T-helper 2 cell (primary cell): ENCODE measurements at places on chromosomes 4 and X.

GRCh38 chrX:15430076-15430475, 45.9 kb upstream of the VEGFD start:
- DNase-seq = no peak

GRCh38 chr4:171919314-171919713, 106.1 kb downstream of the GALNTL6 start:
- no peak for DNase-seq

GRCh38 chrX:120302434-120302833, 8.8 kb downstream of the TMEM255A start:
- peak; percentile 85 for DNase-seq

GRCh38 chrX:29530501-29530900, 684.9 kb upstream of the MAGEB2 start:
- DNase-seq = no peak

GRCh38 chrX:69055193-69055592, 110.1 kb downstream of the PJA1 start:
- DNase-seq = no peak

DNA sequence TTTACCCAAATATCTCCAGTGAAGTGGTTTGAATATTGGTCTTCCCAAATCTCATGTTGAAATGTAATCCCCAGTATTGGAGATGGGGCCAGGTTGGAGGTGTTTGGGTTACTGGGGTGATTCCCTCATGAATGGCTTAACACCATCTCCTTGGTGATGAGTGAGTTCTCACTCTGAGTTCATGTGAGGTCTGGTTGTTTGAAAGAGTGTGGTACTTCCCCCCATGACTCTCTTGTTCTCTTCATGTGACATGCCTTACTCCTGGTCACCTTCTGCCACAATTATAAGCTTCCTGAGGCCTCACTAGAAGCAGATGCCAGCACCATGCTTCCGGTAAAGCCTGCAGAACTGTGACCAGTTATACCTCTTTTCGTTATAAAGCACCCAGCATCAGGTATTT, 32.9 kb upstream of the OTUD4 start:
- DNase-seq = no peak

DNA sequence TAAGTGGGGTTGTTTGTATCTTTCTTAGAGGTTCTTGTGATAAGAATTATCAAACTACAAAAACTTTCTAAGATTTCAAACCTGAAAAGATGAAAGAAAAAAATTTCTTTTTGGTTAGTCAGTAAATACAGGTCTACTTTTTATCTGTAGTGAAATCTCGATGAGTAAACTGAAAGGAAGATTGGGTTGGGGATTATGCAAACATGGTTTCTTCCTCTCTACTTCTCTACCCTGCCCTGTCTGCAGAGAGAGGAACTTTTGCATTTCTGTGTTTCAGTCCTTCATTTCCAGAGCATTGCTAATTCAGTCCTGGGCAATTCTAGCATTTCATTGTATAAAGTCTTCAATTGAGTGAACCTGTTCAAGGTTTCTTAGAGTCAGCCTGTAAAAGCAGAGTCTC, 51.6 kb upstream of the IL2 start:
- DNase-seq = no peak

GRCh38 chr4:18247189-18247588, 225.6 kb upstream of the LCORL start:
- no peak for DNase-seq

DNA sequence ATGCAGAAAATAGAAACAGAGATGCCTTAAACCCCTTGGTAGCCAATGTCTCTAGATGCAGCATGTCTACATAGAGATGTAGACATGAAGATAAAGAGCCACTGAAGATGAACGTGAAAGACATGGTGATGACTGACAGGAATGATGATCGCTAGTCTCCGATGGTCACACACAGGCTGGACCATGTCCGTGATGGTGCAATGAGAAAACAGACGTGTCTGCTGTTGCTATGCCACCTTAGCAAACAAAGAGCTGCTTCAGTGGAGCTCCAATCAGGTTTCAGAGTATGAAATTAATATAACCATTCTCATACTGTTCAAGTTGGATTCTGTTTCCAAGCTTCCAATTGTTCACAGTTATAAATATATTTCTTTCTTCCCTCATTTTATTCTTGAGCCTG, 256.5 kb downstream of the CAMK2D start:
- no peak for DNase-seq

DNA sequence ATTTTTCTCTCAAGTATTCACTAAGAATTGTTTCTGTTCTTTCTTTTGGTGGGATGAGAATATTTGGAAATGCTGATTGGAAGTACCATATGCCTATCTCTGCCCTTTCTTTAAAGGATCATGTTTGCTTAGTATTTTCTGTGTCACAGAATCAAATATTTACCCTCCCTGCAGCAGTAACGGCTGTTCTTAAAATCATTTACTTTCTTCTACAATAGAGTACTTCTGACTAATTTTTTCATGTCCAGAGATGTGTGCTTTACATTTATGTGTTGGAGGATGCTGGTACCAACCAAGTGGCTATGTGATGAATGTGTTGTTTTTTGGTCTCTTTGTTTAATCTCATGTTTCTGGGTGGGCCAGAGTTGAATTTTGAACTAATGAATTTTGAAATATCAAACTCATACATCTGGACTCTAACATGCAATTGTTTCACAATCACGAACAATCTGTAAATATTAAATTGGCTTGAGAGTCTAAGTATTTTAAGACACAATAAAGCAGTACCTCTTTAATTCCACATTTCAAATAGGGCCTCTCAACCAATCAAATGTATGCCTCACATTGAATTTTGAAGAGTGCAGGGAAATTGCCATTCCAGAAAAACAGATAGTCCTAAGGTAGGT, 59.4 kb upstream of the ARSJ start:
- no peak for DNase-seq

- no peak for DNase-seq
Measured at GRCh38 chr4:64539234-64539849, 130.1 kb upstream of the TECRL start.
